NCI-H2029 treated with DMSO at 0.1 percent for 48 hours (cell line): ENCODE measurements at places on chromosomes 7 and 10.

DNA sequence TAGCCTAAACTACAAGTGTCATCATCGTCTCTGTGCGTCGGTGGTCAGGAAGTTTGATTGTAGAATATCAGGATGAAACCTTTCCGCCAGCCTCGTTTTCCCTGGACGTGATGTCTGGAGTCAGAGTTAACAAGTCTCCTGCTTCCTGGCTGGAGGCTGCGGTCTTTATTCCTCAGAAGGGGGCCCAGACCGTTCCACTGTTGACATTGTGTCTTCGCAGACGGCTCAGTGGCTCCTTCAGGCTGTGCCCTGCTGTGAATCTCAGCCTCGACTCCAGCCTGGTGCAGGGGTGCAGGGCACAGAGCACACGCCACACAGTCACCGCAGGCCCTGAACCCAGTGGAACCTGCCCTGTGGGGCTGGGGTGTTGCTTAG, 37.2 kb upstream of the INSIG1 start:
- no peak for DNase-seq

DNA sequence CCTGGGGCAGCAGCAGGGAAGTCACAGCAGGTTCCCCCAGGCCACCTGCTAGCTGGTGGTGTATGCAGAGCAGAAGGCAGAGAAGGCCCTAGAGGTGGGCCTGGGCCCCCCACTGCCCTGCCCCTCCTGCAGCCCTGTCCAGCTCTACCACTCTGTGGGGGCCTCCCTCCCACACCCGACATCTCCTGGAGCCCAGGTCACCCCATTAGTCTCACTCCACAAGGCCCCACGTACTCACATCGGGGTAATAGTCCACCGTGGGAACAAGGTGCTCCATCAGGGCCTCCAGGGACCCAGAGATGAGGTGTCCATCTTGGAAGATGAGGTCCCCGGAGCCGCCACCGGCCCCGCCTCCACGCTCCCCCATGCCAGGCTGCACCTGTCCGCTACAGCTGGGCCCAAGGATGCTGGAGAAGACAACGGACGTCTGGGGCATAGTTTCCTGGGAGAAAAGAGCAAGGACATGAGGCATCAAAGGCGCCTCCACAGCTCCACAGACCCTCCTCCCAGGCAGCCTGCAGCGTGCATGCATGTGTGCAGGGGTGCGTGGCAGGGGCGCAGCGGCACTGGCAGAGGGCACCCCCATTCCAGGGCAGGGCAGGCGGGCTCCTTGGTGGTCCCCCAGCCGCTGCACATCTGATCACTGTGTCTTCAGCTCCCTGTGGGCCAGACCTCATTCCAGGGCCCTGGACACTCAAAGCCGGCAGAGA, 61.0 kb downstream of the RASGEF1A start:
- DNase-seq, result no peak

GRCh38 chr7:143147070-143147469, 15.2 kb downstream of the PIP start:
- no peak for DNase-seq

DNA sequence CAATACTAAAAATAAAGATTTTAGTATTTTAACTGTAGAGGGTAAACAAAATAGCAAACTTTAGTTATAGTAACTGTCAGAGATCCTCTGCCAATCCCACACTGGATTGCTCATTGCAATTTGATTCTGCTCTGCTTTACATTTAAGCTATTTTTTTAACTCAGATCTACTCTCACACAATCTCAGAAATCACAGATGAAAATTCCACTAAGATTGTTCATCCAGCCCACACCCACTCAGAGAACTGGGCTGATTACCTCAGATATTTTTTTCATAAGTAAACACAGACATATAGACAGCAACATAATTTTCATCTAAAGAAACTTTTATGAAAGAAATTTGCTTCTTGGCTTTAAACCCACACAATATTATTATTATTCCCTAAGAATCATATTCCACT, 7.0 kb downstream of the OSBPL3 start:
- no peak for DNase-seq

- DNase-seq, result no peak
Measured at GRCh38 chr7:139855498-139856270, 26.6 kb downstream of the TBXAS1 start.

GRCh38 chr10:6396652-6397051, 183.4 kb downstream of the PRKCQ start:
- DNase-seq, result no peak

DNA sequence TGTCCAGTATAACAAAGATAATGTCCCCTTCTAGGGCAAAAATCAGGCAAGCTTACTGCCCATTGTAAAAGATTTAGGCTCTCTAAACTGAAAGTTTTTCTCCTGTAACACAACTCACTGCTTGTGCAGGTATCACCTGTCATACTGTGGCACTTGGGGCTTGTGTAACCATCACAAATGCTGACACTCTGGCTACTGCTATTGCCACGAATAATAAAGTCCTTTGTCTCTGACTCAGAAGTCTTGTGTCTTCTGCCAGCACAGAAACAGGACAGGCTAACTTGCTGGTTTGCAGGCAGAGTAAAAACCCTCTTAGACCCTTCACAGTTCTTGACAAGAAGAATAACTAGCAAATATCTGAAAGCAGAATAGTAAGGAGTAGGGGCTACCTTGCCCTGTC, 273.9 kb downstream of the RPS24 start:
- no peak for DNase-seq

- no peak for DNase-seq
Measured at GRCh38 chr7:81698965-81699364, 70.9 kb downstream of the HGF start.

DNA sequence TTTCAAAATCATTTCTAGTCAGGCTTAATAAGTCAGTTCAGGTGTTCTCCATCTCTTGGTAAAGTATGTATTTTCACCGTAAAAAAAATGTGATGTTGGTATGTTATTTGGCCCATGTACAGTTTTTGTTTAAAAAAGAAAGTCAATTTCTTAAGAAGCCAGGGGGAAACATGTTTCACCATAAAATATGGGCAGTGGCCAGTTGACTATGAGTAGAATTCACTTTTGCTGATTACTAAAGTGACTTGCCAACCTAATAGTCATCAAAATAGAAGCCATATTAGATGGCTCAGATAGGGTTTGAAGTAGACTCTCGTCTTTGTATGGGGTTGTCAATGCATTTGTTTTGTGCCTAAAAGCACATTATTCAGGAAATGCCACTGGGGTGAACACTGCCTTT, 266.3 kb downstream of the BICC1 start:
- DNase-seq, result no peak

DNA sequence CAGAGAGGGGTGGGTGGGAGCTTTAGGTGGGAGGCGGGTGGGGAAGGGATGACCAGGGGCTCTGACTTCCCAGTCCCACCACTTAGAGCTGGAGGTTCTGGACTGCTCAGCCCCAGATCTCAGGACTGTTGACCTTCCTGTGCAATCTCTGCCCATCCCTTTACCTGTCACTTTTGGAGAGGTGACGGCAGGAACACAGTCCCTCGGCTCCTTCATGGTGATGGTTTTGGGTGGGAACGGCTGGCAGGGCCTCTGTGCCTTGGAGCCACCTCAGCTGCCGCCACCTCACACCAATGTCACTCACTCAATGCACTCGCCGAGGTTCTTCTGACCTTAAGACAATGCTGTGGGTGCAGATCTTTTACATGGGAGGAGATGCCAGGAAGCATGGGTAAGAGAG, 49.0 kb downstream of the TMEM270 start:
- no peak for DNase-seq

GRCh38 chr7:7183838-7184463, 1.6 kb downstream of the C1GALT1 start:
- DNase-seq, result peak; percentile 5

DNA sequence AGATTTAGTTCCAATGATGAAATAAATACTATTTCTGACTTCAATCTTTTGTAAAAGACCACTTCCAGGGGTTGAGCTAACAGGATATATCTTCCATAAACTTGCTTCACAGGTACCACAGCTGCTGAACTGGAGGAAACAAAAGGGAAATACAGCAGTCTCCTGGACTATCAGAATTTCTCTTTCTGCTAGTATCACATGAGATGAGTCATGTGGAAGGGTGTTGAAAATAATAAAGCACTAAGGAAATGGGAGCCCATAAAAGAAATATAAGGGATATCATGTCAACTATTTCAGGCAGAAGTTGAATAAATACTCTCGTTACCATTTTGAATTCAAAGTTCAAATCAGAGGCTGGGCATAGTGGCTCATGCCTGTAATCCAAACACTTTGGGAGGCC, 250.3 kb upstream of the NFE2L3 start:
- DNase-seq, result no peak
